ENCODE measurements at places on chromosomes 2 and 18.

GRCh38 chr2:70946832-70947442 is 11.2 kb downstream of the ATP6V1B1 start:
- peak; percentile 48 for DNase-seq

- peak; percentile 55 for DNase-seq
These were observed 786 bp downstream of the TAF1B start for GRCh38 chr2:9844036-9844483.

GRCh38 chr2:198961547-198961946 is 496.2 kb downstream of the SATB2 start:
- no peak for DNase-seq

GRCh38 chr2:105731511-105731910 is 13.2 kb upstream of the NCK2 start:
- no peak for DNase-seq

DNA sequence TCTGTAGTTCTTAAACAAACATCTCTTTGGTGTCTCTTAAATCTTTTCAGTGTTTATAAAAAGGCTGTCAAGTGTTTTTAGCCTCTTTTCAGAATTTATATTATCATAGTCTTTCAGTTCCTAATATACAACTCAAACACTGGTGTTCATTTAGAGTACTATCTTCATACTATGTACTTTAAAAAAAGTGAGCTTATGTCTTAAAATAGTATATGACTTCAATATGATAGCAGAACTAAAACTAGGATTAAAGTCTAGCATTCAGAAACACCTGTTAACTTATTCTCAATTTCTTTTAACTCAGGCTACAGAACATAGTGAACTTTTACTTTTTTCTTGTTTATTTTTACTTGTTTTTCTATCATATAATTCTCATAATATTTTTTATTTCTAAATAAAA is 14.7 kb upstream of the IKZF2 start:
- no peak for DNase-seq

- peak; percentile 70 for DNase-seq
These were observed 38.5 kb downstream of the PSMG2 start for GRCh38 chr18:12741351-12741750.

DNA sequence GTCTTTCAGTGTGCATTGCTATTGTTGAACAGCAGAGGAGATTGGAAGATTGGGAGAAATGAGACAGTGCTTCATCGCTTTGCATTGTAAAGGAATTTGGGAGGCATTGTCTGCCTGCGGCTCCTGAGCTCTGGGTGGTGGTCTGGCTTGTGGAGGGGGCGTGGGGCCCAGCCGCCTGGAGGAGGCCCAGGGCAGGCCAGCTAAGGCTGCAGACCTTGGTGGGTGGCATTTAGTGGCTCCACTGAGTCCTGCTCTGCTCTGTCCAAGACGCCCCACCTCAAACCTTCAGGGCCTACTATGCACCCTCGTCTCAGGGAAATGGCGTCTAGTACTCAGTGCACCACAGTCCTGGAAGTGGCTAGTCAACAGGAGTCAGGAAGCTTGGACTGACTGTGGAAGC is 5.7 kb upstream of the HS1BP3 start:
- no peak for DNase-seq

- DNase-seq = no peak
These were observed 16.4 kb downstream of the CEP76 start for GRCh38 chr18:12686100-12686499.

DNA sequence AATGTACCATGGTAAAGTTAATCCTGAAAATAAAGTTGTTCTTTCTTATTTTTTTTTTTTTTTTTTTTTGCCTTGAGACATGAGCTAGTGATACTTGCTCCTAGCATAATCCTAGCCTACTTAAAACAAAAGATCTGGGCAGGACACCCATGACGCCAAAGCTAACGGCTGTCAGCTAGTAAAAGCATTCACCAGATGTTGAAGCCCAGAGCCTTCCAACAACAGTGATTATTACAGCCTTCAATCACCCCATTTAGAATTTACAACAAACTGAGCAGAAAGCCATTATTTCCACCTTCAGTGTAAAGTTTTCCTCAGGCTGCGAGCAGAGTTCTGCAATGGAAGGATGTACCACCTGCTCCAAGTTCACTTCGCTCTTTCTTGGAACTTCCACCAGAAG is 259.5 kb downstream of the SP3 start:
- DNase-seq = no peak

DNA sequence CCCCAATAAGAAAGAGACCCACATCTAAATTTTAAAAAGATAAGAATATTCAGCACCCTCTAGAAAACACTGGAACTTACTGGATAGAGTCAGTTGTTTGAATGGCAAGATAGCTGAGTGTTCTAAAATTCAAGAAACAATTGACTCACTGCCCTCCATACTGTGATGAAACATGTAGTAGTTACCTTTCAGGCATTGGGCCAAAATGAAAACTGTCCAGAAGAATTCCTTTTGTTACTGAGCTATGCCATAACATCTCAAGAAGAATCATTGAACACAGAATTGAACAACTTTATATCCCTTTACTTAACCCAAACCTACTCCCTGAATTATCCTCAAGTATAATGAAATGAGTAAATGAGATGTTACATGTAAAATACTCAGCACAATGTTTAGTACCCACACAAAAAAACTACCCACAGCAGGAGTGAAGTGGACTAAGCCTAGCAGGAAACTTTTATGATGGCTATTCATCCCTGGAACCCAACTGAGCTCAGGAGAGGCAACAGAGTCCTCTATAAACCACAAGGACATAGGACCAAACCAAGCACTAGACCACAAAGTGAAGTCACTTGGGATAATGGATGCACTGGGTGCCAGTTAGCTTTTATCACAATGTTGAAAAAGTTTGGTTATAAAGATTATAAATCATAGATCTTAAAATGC is 32.7 kb downstream of the RBM43 start:
- DNase-seq = no peak

GRCh38 chr2:77470096-77470495 is 52.1 kb downstream of the LRRTM4 start:
- DNase-seq = no peak
